ENCODE measurements at places on chromosomes 5 and 9.
A peak's percentile ranks its signal among the peaks of the same experiment; 100 is the strongest.

GRCh38 chr5:173202266-173202875 is 32.6 kb downstream of the NKX2-5 start:
- no peak for DNase-seq

DNA sequence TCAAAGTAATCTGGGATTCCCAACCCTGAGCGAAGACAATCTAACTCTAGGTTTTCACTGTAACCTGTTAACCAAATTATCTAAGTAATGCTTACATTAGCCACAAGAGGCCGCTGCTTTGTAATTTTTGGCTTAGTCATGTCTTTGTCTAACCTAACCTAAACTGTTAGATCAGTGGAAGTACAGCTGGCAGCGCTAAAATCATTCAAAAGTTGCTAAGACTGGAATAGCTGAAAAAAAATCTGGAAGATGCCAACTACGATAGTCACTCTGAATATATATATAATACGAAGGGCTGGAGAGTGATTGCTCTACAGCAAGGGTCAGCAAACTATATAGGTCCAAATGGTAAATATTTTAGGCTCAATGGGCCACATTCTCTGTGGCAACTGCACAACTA is 60.2 kb downstream of the FBXO38 start:
- peak; percentile 46 for DNase-seq

DNA sequence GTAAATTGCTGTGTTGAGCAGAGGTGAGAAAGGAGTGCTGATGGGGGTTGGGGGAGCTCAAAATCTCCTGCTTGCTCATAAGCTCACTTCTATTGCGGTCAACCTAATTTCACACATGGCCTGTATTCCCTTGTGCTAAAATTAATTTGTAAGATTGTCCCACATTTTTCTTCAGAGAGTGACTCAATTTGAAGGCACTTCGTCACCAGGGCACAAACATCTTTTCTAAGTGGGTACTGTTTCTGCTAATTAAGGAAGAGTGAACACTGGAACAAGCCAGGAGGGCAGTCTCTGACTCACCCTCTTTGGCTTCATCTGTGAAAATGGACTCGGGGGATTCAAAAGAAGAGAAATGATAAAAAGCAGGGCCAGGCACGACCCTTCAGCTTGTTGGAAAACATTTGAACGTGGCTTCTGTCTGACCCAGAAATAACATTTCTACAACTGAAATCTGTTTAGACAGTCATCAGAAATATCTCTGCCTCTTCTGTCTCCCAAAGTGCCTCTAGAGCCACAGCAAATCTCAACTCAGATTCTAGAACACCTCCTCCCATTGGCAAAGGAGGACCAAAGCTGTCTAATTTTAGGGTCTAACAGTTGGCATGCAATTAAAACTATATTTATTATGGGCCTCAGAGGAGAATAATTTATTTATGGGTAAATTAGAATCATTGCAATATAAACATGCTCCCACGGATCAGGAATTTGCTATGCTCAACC is 49.8 kb downstream of the FEM1C start:
- DNase-seq: no peak

GRCh38 chr9:69078581-69078980 is 43.0 kb downstream of the FXN start:
- no peak for DNase-seq

GRCh38 chr5:173020154-173020581 is 36.0 kb upstream of the CREBRF start:
- DNase-seq: no peak

DNA sequence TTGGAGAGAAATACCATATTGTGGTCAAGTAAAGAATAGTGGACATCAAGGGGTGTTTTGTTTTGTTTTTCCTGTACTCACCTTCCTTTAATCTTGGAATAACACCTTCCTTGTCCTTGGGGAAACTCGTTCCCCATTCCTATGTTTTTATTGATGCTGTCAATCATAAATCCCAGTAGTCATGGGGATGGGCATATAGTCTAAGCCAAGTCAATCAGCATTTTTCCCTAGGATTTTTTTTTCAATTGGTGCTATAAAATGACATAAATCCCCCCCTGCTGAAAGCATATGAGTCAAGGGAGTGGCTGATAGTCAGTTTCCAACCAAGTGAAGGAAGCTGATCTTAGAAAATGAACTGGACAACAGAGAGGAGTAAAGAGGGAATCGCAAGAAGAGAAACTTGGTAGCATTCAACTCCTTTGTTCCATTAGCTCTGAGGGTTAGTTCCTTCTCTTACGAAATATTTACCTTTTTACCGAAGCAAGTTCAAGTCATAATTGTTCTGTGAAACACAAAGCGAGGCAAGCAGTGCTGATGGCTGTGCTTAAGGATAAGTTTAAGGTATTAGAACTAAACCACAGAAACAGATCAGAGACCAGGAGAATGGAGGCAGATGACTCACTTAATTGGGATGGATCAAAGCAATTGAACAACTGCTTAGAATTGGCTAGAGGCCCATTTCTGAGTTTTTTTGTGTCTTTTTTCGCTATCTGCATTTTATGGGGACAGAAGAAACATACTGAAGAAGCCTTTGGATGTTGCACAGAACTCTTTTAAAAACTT is 218.6 kb downstream of the SEMA6A start:
- no peak for DNase-seq

DNA sequence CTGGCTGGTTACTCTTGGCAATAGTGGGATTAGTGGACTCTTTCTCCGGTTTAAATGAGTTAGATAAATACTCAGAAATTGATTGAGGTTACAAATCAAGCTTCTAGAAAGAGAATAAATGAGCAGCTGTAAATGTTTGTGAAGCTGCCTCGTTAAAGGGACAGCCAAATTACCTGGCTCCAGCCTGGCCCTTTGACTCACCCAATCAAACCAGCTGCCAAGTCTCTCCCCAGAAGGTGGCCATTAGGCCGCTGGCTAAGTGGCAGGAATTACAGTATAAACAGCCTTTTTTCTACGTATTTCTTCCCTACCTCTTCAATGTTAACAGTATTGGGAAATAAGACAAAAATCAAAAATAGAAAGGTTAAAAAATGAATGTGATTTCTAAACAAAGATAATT is 46.0 kb upstream of the SRFBP1 start:
- DNase-seq: peak; percentile 53

DNA sequence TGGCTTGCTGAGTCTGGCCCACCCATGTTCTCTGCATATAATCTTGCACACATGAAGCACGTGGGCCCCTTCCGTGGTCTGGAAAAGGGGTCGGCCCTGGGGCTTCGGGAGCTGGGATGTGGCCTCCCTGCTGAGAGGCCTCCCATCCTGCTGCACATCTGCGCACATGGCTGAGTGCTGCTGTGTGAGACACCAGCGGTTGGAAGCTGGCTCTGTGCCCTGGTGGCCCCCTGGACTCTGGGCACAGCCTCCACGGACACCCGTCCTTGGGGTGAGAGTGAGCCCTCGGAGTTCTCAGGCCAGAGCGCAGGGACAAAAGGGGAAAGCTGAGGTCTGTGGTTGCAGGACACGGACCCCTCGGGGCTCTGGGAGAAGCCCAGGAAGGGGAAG is 115.8 kb downstream of the RXRA start:
- no peak for DNase-seq

- peak; percentile 36 for DNase-seq
These were observed 26.6 kb upstream of the ABLIM3 start for GRCh38 chr5:149114403-149115312.

All from COR-L47 (cell line).